CD4-positive, CD25-positive, alpha-beta regulatory T cell (primary cell): ENCODE measurements at places on chromosomes 12 and 14. TPM values are rescaled to one million over a fixed set of nuclear protein-coding genes. Genes with fewer than 3 reads are reported as not detected.

DNA sequence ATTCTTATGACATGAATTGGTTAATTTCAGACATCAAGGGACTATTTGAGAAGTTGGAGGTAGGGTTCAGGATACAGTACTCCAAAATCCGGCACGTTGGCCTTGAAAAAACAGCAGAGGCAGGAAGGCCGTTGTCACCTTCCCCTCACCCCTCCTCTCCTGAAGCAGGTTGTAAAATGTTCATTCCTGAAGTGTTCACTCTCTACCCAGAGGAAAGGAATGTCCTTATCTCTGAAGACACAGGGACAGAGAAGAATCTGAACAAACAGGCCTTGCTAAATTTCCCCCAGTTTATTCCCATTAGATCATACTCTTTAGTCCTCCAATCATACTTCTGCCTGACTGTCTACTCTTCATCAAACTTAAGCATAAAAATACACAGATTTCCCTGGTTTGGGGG, 313.6 kb downstream of the ZFP36L1 start:
- H3K27me3 ChIP-seq: no peaks in the 10 kb centered on the region
- DNase-seq: no peak
- H3K27ac ChIP-seq: no peak overlapping the region
- peaks cover 9% of the 10 kb centered on the region for H3K4me1 ChIP-seq
- H3K36me3 ChIP-seq: no peaks in the 10 kb centered on the region
- H3K4me3 ChIP-seq: no peak overlapping the region

DNA sequence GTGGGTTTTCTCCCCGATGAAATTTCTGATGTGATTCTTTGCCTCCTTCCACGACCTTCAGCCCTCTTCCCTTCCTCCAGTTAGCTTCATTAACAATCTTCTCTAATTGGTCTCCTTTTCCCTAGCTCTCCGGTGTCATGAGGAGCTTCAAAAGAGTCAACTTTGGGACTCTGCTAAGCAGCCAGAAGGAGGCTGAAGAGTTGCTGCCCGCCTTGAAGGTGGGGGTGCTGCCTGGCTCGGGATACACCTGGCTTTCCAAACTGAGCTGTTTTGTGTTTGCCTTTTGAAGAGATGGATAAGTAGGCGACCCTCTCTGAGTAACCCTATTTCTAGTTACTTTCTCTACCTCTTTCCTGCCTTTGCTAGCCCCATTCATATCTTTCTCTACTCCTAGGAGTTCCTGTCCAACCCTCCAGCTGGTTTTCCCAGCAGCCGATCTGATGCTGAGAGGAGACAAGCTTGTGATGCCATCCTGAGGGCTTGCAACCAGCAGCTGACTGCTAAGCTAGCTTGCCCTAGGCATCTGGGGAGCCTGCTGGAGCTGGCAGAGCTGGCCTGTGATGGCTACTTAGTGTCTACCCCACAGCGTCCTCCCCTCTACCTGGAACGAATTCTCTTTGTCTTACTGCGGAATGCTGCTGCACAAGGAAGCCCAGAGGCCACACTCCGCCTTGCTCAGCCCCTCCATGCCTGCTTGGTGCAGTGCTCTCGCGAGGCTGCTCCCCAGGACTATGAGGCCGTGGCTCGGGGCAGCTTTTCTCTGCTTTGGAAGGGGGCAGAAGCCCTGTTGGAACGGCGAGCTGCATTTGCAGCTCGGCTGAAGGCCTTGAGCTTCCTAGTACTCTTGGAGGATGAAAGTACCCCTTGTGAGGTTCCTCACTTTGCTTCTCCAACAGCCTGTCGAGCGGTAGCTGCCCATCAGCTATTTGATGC, 797 bp downstream of the ESPL1 start:
- H3K27ac ChIP-seq: peak overlapping the region; percentile 79
- H3K4me3 ChIP-seq: peak overlapping the region; percentile 96
- no peaks in the 10 kb centered on the region for H3K36me3 ChIP-seq
- DNase-seq: peak; percentile 11

DNA sequence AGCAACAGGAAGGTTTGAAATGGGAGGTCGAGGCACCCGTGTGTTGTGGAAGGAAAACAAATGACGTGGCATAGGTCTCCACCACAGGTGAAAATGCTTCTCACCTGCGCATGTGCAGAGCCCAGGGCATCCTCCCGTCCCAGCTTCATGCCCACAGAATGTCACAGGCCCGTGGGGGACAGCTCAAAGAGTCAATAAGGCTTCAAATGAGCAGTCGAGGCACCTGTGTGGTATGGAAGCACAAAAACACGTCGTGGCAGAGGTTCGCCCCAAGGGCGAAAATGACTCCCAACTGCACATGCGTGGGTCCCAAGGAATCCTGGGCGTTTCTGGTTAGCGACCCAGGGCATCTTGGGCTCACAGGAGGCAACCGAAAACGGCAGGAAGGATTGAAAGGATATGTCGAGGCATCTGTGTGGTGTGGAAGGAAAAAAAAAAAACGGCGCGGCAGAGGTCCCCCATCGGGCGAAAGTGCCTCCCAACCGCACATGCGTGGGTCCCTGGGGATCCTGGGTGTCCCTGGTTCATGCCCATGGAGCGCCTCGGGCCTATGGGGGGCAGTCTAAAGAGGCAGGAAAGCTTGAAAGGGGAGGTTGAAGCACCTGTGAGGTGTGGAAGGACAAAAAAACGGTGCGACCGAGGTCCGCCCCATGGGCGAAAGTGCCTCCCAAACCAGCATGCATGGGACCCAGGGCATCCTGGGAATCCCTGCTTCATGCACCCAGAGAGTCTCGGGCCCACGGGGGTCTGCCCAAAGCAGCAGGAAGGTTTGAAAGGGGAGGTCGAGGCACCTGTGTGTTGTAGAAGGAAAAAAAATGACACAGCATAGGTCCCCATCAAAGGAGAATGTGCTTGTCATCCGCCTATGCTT, 578.5 kb downstream of the ALG10 start:
- DNase-seq: no peak
- H3K36me3 ChIP-seq: no peaks in the 10 kb centered on the region
- no peaks in the 10 kb centered on the region for H3K27me3 ChIP-seq
- H3K27ac ChIP-seq: no peak overlapping the region
- H3K4me1 ChIP-seq: no peaks in the 10 kb centered on the region
- no peak overlapping the region for H3K4me3 ChIP-seq

- DNase-seq: no peak
- H3K27me3 ChIP-seq: peaks cover 8% of the 10 kb centered on the region
- no peak overlapping the region for H3K4me3 ChIP-seq
- H3K4me1 ChIP-seq: no peaks in the 10 kb centered on the region
- no peak overlapping the region for H3K27ac ChIP-seq
- no peaks in the 10 kb centered on the region for H3K36me3 ChIP-seq
Observed at GRCh38 chr12:69662764-69663163, 36.3 kb downstream of the BEST3 start.

RD3L gene
- not detected for polyA plus RNA-seq

ASCL1 gene
- polyA plus RNA-seq: not detected

NPFF gene
- not detected for polyA plus RNA-seq
